ENCODE measurements at places on chromosomes 1 and 21. TPM values are rescaled to one million over a fixed set of nuclear protein-coding genes. Genes with fewer than 3 reads are reported as not detected.

DNA sequence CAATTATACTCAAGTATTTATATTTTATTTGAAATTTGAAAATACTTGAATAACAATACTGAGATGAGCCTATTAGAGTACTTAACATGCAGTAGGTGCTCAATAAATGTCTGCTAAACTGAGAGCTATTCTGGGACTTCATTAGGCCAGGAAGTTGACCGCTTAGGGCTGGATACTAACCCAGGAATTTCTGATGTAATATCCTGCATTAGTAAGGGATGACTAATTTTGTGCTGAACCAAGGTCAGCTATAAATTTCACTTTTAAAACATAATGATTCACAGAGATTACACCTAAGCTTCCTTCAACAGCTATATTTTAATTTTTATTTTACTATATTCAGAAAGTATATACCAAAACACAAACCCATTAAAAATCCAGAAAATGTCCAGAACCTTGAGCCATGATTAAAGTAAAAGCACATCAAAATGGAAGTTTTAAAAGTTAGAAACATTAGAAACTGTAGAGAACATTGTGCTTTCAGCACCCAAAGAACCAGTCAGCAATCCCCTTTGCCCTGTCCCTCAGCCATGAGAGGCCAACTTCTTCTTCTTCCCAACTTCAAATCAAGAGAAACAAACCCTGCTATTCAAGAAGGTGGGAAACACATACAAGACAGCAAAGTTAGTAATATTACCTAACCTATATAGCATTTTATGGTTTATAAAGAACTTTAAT, 35.4 kb downstream of the WNT2B start:
- DNase-seq = peak; percentile 92

- no peak for DNase-seq
Observed at GRCh38 chr1:47941609-47942239, 55.5 kb downstream of the TRABD2B start.

LRRC71 gene
- 1.2 TPM for total RNA-seq

VANGL2 gene
- total RNA-seq = not detected

- no peak for DNase-seq
Observed at GRCh38 chr1:161313554-161314200, 504 bp upstream of the SDHC start.

DNA sequence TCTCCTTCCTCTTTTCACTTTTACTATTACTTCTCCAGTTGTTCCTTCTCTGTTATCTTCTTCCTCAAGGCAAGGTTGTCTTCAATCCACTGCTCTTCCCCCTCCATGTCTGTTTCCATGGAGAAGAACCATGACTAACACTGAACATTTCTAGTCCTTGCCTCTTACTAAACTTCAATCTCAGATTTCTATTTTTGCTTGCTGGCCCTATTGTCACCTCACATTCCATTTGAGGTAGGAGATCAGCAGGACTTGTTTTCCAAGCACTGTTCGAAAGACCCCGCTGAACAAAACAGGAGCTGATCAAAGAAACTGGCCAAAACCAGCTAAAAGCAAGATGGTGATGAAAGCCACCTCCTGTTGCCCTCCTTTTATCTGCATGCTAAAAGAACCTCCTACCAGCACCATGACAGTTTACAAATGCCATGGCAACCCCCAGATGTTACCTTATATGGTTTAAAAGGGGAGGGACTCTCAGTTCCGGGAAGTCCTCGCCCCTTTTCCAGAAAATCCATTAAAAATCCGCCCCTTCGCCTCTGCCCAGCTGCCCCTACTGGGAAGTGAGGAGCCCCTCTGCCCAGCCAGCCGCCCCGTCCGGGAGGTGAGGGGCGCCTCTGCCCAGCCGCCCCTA, 22.6 kb downstream of the GON4L start:
- DNase-seq = peak; percentile 30

- DNase-seq = peak; percentile 78
Observed at GRCh38 chr1:112431038-112431437, 35.0 kb downstream of the CTTNBP2NL start.

- DNase-seq = no peak
Observed at GRCh38 chr1:83583351-83584014, 415.4 kb downstream of the TTLL7 start.

DNA sequence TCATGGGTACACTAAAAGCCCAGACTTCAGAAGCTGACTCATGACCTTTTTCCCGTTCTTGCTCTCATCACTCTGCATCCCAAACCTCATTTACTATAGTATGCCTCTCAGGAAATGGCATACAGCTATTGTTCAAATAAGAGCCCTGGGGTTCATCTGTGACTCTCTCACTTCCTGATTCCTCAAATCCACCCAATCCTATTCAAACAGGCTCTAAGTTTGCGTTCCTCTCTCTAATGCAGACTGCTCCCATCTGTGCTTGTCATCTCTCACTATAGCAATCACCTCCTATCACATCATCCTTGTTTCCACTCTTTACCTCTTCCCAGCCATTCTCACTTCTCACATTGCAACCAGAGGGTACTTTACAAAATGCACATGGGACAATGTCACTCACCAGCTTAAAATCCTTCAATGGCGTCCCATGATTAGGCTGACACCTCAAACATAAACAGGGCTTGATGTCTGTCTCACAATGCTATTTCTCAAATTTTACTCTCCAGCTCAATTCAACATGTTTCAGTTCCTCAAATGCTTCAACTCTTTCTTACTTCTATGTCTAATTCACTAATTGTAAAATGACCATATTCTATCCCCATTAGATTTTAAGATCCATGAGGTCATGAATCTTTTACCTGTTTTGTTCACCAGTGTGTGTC, 408.4 kb downstream of the NTNG1 start:
- DNase-seq = no peak

- DNase-seq = no peak
Observed at GRCh38 chr1:172376431-172376830, 44.1 kb upstream of the C1orf105 start.

OR6K3 gene
- total RNA-seq = not detected

DNA sequence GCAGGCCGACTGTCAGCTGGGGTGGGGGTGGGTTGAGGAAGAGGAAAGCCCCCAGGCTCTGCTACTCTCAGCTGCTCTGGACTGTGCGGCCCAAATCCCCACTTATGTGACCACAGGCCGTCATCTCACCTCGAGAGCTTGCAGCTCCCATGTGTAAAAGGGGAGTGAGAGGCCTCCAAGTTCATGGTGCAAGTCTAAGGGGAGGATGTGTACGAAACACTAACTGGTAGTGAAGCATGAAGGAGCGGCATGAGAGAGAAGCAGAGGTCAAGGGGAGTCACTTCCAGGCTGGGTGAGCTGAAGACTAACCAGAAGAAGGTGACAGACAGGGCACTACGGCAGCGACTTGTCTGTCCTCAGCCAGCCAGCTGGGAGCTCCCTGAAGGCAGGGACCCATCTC, 43.8 kb downstream of the GLIS1 start:
- DNase-seq = no peak

DNA sequence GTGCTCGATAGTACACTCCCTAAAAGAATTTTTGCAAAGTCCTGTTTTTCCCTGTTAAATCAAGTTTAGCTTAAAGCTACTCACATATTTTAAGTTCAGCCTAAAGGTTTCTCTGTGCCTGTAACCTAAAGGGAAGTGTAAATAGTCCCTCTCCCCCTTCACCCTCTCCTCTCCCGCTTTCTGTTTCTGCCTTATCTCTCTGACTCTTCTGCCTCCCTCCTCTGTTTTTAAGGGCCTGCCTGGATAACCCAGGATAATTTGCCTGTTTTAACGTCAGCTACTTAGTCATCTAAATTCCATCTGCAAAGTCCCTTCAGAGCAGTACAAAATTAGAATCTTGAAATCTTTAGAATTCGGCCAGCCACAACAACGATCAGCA, 92.6 kb downstream of the NID1 start:
- no peak for DNase-seq

KRTAP10-9 gene
- total RNA-seq = not detected

- DNase-seq = no peak
Observed at GRCh38 chr1:101797722-101798121, 199.0 kb downstream of the OLFM3 start.

DCDC2B gene
- not detected for total RNA-seq

DNA sequence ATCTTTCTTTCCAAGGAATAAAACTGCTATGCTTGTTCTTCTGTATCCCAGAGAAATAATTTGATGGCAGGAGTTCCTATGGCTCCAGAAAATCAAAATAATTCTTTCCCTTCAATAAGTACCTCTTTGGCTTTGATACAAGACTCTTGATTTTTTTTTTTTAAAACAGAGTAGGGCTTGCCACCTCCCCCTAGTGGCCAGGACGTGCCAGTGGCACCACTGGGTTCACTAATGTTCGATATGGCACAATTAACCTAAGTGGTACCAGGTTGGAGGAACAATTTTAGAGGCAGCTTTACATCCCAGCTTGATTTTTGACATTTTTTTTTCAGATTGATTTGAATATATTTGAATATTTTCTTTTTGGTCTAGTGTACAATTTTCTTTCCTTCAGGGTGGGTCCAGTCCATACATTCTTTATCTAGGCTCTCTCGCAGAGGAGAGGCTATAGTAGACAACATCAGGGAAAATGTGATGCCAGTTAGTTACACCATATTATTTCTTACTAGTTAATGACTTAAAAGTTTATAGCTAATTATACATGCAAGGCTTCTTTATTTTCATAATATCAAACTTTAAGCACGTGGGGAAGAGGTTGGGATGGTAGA, 330.9 kb downstream of the S1PR1 start:
- DNase-seq = peak; percentile 42

GRCh38 chr1:167909691-167910180, 4.2 kb downstream of the ADCY10 start:
- no peak for DNase-seq

DNA sequence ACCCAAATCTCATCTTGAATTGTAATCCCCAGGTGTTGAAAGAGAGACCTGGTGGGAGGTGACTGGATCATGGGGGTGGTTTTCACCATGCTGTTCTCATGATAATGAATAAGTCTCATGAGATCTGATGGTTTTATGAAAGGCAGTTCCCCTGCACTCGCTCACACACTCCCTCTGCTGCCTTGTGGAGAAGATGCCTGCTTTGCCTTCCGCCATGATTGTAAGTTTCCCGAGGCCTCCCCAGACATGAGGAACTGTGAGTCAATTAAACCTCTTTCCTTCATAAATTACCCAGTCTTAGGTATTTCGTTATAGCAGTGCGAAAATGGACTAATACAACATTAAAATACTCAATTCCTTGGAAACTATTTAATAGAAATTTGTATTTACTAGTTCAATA, 99.2 kb downstream of the PROX1 start:
- DNase-seq = no peak

GRCh38 chr1:104921525-104921924, 1171.8 kb downstream of the AMY1C start:
- no peak for DNase-seq

OR2W3 gene
- total RNA-seq = not detected

DNA sequence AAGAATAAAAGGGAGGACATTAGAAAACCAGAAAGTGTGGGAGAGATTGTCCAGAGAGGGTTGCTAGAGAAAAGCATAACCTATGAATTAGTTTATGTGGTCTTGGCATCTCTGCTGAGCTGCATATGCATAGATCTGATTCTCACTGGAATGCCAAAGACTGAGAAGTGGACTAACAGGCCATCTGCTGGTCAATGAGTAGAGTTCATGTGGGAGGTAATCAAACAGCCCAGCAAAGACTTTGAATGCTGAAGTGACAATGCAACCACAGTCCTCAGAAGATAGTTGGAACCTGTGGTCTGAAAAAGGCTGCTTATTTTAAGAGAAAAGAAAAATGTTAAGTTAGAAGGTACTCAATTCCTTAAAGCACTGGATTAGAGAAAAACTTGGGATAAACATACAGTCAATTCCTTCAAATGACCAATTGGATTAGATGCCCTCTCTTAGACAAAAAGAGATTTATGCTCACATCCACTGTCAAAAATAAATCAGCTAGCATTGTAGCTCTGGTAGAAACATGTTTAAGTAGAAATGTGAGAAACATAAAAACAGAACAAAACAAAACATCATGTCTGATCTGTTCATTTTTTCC, 382.8 kb downstream of the AMY1C start:
- DNase-seq = no peak

CORT gene
- total RNA-seq = not detected

- no peak for DNase-seq
Observed at GRCh38 chr1:56387071-56387740, 192.2 kb downstream of the PLPP3 start.

DNA sequence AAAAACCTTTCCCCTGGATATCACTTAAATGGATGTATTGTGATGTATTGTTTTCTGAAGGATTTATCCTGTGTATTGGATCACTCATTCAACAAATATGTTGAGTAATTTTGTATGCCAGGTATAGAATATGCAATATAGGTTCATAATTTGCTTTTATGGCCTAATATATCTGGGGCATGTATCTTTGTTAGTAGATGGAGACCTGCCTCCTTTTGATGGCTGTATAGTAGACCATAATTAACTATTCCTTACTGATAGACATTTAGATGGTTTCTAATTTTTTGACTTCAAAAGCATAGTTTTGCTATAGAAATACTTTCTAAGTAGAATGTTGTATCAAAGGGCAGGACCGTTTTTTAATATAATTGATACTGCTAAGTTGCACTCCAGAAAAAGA, 8.6 kb downstream of the RBBP4 start:
- no peak for DNase-seq

MKNK1 gene
- 42.6 TPM for total RNA-seq

- no peak for DNase-seq
Observed at GRCh38 chr1:209062863-209063262, 520.7 kb upstream of the CAMK1G start.

DNA sequence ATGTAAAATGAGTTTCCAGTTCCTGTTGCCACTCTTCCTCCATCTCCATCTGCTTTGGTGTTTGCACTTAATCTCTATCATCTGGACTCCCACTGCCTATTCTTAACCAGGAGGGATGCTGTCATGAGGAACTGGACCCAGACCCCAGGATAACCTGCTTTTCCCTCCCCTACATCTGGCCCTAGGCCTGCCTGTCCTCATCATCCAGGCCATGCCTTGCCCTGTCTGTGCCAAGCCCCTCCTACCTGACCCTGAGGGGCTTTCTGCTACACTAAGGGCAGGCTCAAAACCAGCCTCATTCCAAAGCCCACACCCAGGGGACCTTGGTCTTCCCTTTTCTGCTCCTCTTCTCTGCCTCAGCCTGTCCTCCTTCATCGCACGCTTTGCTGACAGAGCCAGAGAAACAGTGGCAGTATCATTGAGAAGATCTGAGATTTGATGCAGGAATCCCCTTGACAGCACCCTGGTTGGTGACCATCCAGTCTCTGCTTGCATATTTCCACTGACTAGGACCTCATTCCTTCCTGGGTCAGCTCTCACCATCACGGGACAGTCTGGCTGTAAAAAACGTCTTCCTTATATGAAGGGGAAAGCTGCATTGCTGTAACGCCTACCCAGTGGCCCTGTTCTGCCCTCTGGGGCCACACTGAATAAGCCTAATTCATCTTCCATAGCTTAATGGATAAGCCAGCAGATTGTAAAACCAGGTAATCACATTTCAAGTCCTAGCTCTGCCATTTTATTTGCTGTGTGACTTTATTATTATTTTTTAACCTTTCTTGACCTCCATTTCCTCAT, 38.8 kb downstream of the PLXNA2 start:
- no peak for DNase-seq

All from endothelial cell of umbilical vein (primary cell).